ENCODE measurements at places on chromosomes 6 and 20.

DNA sequence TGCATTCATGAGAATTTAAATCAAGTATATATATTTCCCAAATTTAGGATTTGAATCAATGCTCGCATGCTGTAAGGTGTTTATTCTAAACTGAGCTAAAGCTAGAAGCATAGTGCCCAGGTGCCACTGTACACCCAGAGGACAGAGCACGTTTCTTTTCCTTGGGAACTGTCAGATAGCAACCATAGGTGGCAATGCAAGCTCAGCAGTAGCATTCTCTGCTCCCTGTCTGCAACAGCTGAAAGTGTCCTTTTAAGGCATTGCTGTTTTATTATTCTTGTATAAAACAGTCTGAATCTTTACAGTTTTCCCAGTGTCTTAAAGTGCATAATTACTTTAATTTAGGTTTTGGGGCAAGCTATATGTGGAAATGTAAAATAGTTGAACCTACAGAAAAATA, 443.4 kb upstream of the MMS22L start:
- DNase-seq, result no peak

DNA sequence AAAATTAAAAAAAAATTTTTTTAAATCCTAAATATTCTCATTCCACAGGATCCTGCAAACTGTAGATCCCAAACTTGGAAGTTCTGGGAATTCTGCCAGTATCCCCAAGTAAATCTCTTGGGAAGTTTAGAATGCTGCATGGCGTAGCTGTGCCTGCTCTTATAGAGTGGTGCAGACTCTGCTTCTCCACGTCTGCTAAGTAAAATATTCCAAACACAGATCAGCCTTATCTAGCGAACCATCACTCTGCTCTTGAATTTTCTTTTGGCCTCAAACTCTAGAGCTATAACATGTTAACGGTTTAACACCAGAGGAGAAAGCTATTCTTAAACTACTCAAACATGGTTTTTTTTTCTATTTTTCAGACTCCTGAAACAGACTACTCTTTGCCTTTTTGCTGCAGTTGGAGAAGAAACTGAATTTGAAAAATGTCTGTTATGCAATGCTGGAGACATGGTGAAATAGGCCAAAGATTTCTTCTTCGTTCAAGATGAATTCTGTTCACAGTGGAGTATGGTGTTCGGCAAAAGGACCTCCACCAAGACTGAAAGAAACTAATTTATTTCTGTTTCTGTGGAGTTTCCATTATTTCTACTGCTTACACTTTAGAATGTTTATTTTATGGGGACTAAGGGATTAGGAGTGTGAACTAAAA, 138.5 kb upstream of the AKAP12 start:
- DNase-seq, result no peak

DNA sequence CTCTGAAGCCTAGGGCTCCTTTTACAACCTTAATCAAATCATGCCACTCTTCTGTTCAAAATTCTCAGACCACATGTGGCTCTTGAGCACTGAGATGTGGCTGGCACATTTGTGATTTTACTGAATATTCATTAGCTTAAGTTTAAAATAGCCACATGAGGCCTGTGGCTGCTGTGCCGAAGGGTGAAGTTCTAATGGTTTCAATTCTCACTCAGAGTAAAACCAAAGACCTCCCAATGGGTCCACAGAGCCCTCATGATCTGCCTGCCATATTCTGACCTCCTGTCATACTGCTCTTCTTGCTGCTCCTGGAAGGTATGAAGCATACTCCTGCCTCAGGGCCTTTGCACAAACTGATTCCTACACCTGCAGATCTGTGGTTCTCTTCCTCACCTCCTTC, 7.8 kb upstream of the CST3 start:
- no peak for DNase-seq

- no peak for DNase-seq
These were observed 978.5 kb downstream of the TBC1D32 start for GRCh38 chr6:120355822-120356221.

DNA sequence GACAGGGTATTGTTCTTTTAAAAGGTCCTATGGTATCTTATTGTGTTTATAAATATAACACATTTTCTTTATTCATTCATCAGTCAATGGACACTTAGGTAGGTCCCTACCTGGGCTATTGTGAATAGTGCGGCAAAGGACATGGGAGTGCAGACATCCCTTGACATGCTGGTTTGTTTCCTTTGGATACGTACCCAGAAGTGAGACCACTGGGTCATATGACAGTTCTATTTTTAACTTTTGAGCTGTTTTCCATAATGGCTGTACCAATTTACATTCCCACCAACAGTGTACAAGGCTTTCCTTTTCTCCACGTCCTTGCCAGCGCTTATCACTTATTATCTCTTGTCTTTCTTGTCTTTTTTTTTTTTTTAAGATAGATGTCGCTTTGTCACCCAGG, 627.5 kb downstream of the PRKN start:
- DNase-seq, result no peak

GRCh38 chr6:45464685-45465084, 87.0 kb upstream of the SUPT3H start:
- no peak for DNase-seq
